Amygdala (tissue), 56 donors: ENCODE measurements at places on chromosomes 4 and X.

DNA sequence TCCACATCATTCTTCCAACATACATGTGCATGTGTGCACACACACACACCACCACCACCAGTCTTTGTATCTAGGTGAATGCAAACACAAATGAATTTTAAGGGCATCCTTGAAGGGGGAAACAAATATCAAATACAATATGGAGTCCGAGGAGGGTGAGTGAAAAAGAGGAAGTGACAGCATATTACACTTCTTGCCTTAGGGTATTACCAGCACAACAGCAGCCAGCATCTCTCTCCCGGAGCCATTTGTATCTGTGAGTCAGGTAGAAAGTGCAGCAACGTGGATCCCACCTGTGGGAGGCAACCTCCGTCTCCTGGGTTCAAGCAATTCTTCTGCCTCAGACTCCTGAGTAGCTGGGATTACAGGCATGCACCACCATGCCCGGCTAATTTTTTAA is 483.2 kb downstream of the SMARCA1 start:
- DNase-seq = no peak

DNA sequence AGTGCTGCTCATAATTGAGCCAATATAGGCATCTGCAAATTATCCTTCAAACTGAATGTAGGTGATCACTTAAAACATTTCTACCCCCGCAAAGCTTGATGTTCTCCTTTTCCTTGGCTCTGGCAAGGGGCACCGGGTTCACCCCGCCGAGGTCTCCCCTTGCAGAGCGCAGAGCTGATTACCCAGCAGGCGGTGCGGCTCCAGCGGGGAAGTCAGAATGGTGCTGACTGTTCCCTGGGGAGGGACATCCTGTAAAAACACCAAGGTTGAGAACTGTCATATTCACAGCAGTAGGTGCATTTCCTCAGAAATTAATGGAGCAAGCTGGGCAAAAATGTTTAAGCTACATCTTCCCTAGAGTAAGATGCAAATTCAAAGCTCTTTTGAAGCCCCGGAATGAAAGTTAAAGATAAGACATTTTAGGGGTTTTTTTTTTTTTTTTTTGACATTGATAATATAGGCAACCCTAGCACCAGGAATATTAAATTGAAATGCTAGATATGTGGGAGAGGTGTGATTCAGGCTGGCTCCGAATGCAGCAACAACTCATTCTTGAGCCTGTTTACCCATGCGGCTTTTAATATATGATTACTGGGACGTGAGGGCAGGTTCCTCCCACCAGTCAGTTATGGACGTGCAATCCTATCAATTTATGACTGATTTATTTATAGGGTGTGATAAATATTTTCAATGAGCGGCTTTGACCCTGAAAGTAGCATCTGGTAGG is 767.3 kb upstream of the TENM3 start:
- no peak for DNase-seq

DNA sequence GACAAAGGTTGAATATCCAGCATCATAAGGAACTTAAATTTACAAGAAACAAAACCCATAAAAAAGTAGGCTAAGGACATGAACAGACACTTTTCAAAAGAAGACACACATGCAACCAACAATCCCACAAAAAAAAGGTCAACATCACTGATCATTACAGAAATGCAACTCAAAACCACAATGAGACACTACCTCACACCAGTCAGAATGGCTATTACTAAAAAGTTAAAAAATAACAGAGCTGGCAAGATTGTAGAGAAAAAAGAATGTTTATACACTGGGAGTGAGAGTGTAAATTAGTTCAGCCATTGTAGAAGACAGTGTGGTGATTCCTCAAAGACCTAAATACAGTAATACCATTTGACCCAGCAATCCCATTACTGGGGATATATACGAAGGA is 474.7 kb downstream of the TRIML1 start:
- DNase-seq = no peak

DNA sequence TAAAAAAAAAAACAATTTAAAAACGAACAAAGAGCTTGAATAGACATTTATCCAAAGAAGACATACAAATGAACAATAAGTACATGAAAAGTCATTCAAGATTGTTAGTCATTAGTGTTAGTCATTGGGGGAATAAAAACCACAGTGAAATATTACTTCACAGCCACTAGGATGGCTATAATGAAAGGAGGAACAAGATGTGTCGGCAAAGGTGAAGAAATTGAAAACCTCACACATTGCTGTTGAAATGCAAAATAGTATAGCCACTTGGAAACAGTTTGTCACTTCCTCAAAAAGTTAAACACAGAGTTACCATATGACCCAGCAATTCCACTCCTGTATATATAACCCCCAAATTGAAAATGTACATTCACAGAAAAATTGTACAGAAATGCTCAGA is 45.2 kb upstream of the SLC39A8 start:
- no peak for DNase-seq

DNA sequence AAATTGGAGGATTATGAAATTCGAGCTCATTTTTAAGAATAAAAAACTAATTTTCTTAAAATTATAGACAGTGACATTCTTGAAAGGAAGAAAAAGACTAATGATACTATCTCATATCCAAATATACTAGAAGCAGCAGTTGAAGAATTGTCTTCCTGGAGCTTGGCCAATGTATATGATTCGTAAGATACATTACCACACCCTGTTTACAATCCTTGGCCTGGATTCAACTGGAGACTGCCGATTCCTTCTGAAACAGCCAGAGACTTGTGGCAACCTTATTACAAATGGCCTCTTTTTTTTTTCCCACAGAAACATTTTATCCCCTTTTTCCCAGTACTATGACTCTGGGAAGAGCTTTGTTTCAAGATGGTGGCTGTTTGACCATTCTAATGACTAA is 571.2 kb upstream of the FAT1 start:
- DNase-seq = no peak

GRCh38 chr4:123415977-123416376 is 19.4 kb downstream of the SPRY1 start:
- DNase-seq = no peak

GRCh38 chr4:70772929-70773555 is 51.3 kb downstream of the RUFY3 start:
- no peak for DNase-seq

DNA sequence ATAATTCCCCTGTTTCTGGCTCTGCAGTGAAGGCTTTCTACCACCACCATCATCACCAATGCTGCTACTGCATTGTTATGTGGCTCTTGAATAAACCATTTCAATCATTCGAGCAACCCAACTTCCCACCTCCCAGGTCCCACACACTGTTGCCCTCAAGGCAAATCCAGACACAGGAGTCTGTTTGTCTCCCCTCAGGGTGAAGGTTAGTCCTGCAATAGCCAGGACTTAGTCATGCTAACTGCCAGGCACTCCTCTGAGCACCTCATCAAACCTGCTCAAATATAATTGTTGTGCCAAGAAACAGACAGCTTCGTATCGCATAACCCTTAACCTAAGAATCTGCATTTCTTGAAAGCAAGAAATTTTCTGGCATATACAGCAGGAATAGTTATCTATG is 213.2 kb downstream of the KDR start:
- no peak for DNase-seq

DNA sequence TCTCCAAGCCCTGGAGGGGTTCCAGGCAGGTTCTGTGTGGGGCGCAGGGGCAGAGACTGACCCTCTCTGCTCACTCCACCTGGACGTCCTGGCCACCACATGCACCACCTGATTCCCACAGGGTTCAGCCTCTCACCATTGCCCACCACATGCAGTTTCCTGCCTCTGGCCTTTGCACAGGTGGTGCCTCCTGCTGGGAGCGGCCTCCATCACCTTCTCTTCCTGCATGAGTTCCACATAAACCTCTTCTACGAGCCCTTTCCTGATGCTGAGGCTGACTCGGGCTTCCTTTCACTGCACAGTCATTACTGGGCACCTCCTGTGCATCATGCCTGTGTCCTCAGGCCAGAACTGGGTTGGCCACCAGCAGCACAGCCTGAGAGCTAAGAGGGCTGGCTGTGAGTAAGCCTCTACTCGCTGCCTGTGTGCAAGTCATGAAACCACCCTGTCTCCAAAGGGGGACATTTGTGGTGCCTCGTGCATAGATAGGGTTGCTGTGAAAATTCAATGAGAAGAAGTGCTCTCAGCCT is 19.9 kb downstream of the MAN2B2 start:
- no peak for DNase-seq

DNA sequence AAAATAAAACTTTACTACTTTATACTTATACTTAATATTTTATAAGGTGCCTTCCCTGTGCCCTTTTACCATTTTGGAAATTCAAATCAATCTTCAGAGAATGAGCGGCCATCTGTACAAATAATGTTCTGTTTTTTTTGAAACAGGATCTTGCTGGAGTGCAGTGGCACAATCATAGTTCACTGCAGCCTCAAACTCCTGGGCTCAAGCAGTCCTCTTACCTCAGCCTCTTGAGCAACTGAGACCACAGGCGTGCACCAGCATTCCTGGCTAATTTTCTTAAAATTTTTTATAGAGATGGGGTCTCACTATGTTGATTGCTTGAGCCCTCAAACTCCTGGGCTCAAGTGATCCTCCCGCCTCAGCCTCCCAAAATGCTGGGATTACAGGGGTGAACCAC is 53.5 kb downstream of the FAM114A1 start:
- no peak for DNase-seq

- DNase-seq = no peak
These were observed 44.9 kb upstream of the NDST4 start for GRCh38 chr4:115158296-115158695.

- no peak for DNase-seq
These were observed 48.9 kb upstream of the GRID2 start for GRCh38 chr4:92254767-92255442.

DNA sequence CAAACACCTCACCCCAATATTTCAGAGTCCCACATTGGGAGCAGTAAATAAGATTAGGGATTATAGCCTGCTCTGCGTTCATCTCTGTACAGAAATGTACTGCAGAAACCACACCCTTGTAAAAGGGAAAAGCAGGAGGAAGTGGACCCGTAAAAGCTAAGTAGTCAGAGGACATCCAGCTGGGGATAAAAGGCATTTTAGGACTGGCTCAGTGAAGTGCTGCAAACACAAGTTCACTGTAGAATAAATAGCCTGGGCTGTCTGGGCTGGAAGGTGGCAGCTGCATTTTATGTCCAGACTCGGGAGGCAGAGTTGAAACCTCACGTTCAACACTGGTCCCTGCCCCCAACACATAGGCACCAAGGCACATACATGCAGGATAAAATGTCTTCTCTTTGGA is 178.7 kb upstream of the FAT1 start:
- DNase-seq = no peak

- no peak for DNase-seq
These were observed 132.9 kb downstream of the RAP1GDS1 start for GRCh38 chr4:98394134-98394533.

- DNase-seq = no peak
These were observed 427.9 kb downstream of the STIM2 start for GRCh38 chr4:27288496-27288895.

GRCh38 chr4:103567591-103567990 is 152.2 kb downstream of the TACR3 start:
- DNase-seq = no peak

GRCh38 chrX:66203114-66203513 is 39.1 kb downstream of the HEPH start:
- DNase-seq = no peak

DNA sequence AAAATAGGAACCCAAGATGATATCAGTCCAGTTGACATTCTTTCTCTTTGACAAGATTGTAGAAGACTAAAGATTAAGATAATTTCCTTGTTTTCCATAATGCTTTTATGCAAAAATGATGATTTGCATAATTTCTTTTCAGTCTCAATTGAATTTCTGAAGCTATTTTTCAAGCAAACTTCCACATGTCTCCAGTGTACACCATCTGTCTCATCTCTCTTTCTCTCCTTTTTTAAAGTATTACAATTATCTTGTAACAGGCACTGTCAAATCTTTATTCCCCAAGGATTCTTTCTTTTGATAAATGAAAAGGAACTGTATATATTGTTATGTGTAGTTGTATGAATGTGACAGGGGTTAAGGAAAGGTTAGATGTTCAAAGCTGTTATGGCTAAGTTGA is 7.9 kb upstream of the SH3RF1 start:
- no peak for DNase-seq

DNA sequence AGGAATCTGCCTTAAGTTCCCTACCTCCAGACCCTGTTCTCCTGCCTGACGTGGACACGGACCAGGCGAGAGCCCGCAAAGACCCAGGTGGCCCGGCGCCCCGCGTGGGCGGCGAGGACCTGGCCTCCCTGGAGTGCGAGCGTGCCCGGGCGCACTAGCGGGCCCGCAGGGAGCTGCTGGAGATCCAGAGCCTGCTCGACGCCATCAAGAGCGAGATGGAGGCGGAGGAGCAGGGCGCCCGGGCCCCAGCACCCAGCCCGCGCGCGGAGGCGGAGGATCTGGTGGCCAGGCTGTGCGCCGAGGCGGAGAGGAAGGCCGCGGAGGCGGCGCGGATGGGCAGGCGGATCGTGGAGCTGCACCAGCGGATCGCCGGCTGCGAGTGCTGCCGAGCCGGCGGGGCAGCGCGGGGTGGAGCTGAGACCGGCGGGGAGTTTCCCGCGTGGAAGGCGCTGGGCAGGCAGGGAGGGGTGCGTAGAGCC is 18.2 kb downstream of the MRFAP1 start:
- DNase-seq = peak; percentile 33

- DNase-seq = no peak
These were observed 62.6 kb downstream of the DCLK2 start for GRCh38 chr4:150140774-150141400.

GRCh38 chr4:16082426-16083240 is 1.2 kb downstream of the PROM1 start:
- no peak for DNase-seq

DNA sequence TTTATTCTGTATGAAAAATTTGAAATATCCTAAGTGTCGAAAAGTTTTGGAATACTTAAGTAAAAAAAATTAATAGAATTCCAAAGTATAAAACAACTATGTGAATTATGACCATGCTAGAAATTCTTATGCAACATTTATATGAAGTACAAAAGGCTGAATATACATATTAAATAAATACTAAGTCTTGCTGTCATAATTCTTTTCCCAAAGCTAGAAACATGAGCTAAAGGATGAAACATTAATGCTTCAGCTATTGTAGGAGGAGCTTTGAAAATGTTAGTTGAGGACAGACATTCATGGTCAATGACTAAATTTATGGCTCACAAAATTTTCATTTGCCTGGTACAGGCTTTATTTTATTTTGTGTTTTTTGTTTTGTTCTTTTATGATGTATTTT is 207.3 kb downstream of the GABRB1 start:
- no peak for DNase-seq
